ENCODE measurements at places on chromosomes 6 and 20. TPM values are rescaled to one million over a fixed set of nuclear protein-coding genes. Genes with fewer than 3 reads are reported as not detected.
A peak's percentile ranks its signal among the peaks of the same experiment; 100 is the strongest.

Gene ADAM33
- total RNA-seq: 3.3 TPM

GRCh38 chr6:107419733-107420132 lies 39.6 kb downstream of the PDSS2 start:
- no peak for DNase-seq
- no peak overlapping the region for H3K4me3 ChIP-seq
- H3K27me3 ChIP-seq: no peaks in the 10 kb centered on the region
- H3K27ac ChIP-seq: no peak overlapping the region

DNA sequence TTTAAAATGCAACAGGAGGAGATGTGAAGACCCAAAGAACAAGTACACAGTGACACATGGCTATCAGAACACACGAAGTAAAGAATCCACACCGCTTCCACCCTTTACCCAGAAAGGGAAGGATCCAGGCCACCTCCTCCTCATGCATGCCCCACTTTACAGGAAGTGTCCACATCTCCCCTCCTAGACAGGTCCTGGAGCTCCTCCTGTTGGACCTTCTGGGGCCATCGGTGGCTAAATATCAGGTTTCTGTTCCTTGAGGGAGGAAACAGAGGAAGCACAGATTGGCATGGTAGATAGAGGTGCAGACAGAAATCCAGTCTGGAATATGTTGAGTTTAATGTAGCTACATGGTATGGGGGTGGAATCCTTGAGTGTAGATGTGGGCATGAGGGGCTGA lies 10.9 kb downstream of the NINL start:
- no peak overlapping the region for H3K4me3 ChIP-seq
- H3K27me3 ChIP-seq: no peaks in the 10 kb centered on the region

GRCh38 chr20:17782768-17783167 lies 83.0 kb downstream of the BANF2 start:
- no peak for DNase-seq
- no peak overlapping the region for H3K4me3 ChIP-seq
- H3K4me1 ChIP-seq: no peaks in the 10 kb centered on the region
- H3K27me3 ChIP-seq: no peaks in the 10 kb centered on the region
- H3K27ac ChIP-seq: no peak overlapping the region

DNA sequence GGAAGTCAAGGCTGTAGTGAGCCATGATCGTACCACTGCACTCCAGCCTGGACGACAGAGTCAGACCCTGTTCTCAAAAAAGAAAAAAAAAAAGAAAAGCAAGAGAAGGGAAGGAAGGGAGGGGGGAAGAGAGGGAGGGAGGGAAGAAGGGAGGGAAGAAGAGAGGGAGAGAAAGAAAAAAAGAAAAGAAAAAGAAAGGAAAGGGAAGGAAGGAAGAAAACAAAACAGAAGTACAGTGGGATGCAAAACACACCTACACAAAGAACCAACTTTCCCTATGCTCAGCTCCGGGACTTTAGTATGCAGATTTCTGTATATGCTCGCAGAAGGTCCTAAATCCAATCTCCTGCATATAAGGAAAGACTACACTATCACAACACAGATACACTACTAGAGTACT lies 2.5 kb upstream of the WTAP start:
- no peak for DNase-seq
- peak overlapping the region; percentile 24 for H3K27ac ChIP-seq
- no peak overlapping the region for H3K4me3 ChIP-seq
- H3K36me3 ChIP-seq: peaks cover 11% of the 10 kb centered on the region
- no peaks in the 10 kb centered on the region for H3K27me3 ChIP-seq
- H3K4me1 ChIP-seq: peaks cover 29% of the 10 kb centered on the region

DNA sequence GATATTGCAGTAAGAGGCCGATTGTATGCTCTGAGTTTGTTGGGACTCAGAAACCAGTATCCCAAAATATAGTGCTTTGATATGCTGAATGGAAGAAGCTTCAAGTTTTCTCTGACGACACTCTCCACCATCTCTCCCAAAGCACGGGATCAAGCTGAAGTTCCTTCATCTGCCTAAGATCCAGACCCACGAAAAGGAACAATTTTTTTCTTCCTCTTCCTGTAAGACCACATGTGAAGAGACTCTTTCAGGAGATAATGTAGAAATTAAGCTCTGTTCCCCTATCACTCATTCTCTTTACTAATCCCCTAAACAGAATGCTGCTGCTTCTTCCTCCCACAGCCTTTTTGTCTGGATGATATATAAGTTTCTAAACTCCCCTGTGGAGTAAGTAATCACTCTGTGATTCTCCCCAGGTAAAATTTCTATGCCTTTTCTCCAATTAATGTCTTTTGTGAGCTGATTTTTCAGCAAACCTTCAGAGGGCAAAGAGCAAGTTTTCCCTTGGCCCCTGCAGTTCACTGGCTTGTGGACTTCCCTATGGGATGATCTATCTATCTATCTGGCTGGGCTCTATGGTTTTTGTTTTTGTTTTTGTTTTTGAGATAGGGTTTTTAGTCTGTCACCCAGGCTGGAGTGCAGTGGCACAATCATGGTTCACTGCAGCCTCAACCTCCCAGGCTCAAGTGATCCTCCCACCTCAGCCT lies 13.5 kb upstream of the PNRC1 start:
- H3K27ac ChIP-seq: no peak overlapping the region
- no peaks in the 10 kb centered on the region for H3K36me3 ChIP-seq
- H3K4me3 ChIP-seq: no peak overlapping the region
- no peaks in the 10 kb centered on the region for H3K4me1 ChIP-seq
- DNase-seq: no peak

Gene CDH22
- 1.4 TPM for total RNA-seq

Gene ADTRP
- total RNA-seq: not detected

Gene FOXF2
- total RNA-seq: 0.42 TPM

Gene KIF25
- not detected for total RNA-seq

Gene C6orf15
- total RNA-seq: not detected

Gene TMEM14B
- 89.1 TPM for total RNA-seq

- no peaks in the 10 kb centered on the region for H3K4me1 ChIP-seq
- no peaks in the 10 kb centered on the region for H3K36me3 ChIP-seq
- H3K27me3 ChIP-seq: peaks cover 8% of the 10 kb centered on the region
These were observed 3.1 kb downstream of the BPIFB4 start for GRCh38 chr20:33082546-33082945.

Gene ULBP2
- 0.25 TPM for total RNA-seq

DNA sequence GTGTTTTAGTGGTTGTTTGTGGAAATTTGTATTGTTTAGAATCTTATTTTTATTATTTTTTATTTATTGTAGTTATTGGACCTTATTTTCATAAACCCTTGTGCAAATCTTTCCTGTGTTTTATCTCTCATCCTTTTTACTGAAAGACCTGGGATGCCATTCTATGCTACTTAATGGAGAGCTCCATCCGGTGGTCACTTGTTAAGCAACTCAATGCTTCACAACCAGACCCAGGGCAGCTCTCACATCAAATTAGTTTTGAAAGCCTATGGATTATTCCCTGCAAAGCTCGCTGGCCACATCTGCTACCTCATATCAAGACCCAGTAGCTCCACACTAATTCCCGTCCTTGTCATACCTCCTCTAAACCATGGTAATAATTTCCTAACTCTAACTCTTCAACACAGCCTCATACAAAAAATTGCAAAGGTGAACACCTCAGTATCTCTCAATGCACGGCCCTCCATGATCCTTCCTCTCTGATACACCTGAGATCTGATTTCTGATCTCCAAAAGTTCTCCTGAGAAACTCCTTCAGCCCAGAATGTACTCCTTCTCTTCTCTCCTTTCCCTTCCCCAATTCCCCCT lies 296.6 kb upstream of the MANEA start:
- no peaks in the 10 kb centered on the region for H3K36me3 ChIP-seq
- H3K4me1 ChIP-seq: no peaks in the 10 kb centered on the region
- no peak overlapping the region for H3K27ac ChIP-seq
- no peak overlapping the region for H3K4me3 ChIP-seq
- H3K27me3 ChIP-seq: no peaks in the 10 kb centered on the region
- DNase-seq: no peak

DNA sequence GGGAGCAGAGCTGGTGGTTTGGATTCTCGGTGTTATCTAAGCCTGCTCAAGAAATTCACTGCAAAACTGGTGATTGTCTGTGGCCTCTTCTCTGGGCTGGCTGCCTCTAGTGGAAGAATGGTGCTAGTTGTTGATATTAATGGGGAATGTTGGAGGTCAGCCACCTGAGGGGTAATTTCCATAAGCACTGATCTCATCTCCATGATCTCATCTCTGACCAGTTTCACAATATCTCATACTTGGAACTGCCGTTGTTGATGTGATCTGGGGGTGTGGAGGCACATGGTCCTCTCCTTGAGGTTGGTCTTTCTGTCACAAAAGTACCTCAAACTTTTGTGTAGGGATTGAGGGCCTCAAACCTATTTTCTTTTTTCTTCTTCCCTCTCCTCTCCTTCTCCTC lies 102.6 kb downstream of the CD109 start:
- H3K4me1 ChIP-seq: no peaks in the 10 kb centered on the region
- no peak overlapping the region for H3K4me3 ChIP-seq
- H3K27me3 ChIP-seq: no peaks in the 10 kb centered on the region
- peak; percentile 27 for DNase-seq
- H3K36me3 ChIP-seq: no peaks in the 10 kb centered on the region

GRCh38 chr6:24864343-24864742 lies 65.6 kb upstream of the ARMH2 start:
- H3K27me3 ChIP-seq: no peaks in the 10 kb centered on the region
- no peaks in the 10 kb centered on the region for H3K4me1 ChIP-seq
- no peak overlapping the region for H3K27ac ChIP-seq
- no peak for DNase-seq
- no peak overlapping the region for H3K4me3 ChIP-seq

Gene C6orf52
- total RNA-seq: 0.61 TPM

Gene LCA5
- 0.91 TPM for total RNA-seq

DNA sequence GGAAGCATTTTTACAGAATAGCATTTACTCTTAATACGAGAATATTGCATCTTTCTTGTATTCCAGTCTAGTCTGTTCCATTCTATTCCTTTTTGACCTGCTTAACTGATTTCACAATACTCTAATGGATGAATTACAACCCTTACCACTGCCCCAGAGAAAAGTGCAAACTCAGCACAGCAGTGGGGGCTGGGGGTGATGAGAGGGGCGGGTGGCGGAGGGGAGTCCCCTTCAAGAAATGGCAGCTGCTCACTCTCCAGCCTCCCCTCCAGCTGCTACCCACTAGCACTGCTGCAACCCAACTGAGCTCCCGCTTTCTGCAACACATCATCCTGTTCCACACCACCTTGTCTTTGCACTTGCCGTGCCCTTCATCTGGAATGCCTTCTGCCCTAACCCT lies 30.1 kb downstream of the PIM1 start:
- H3K4me1 ChIP-seq: no peaks in the 10 kb centered on the region
- no peak overlapping the region for H3K27ac ChIP-seq
- H3K27me3 ChIP-seq: no peaks in the 10 kb centered on the region

- no peak for DNase-seq
- no peaks in the 10 kb centered on the region for H3K36me3 ChIP-seq
- no peak overlapping the region for H3K27ac ChIP-seq
- no peaks in the 10 kb centered on the region for H3K27me3 ChIP-seq
- H3K4me1 ChIP-seq: no peaks in the 10 kb centered on the region
These were observed 37.4 kb upstream of the HCRTR2 start for GRCh38 chr6:55136916-55137315.

Gene PGK2
- total RNA-seq: not detected

- DNase-seq: no peak
- peaks cover 22% of the 10 kb centered on the region for H3K4me1 ChIP-seq
- no peak overlapping the region for H3K4me3 ChIP-seq
- H3K36me3 ChIP-seq: no peaks in the 10 kb centered on the region
- H3K27ac ChIP-seq: no peak overlapping the region
These were observed 71.8 kb downstream of the ARHGAP18 start for GRCh38 chr6:129638055-129638684.

Gene WFDC12
- total RNA-seq: not detected

- no peaks in the 10 kb centered on the region for H3K4me1 ChIP-seq
- no peak overlapping the region for H3K4me3 ChIP-seq
- no peak overlapping the region for H3K27ac ChIP-seq
- DNase-seq: no peak
These were observed 6.8 kb upstream of the PI16 start for GRCh38 chr6:36947570-36948351.

Gene ECHDC1
- total RNA-seq: 36.9 TPM
